ENCODE measurements at places on chromosomes 1 and 21.

DNA sequence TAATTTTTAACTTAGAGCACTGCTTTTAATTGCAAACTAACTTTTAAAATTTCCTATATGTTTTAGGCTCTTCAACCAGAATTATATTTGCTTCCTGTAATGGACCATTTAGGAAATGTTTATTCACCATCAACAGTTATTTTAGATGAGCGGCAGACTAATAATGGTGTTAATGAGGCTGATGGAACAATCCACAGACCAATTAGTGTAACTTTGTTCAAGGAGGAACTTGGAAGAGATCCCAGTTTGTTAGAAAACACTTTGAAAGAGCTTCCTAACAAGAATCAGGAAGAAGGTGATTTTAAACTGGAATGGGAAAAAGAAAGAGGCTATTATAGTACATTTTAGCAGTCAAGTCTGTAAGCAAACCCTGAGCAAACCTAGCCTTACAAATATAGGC is 19.4 kb upstream of the GNG5 start:
- no peak for DNase-seq

DNA sequence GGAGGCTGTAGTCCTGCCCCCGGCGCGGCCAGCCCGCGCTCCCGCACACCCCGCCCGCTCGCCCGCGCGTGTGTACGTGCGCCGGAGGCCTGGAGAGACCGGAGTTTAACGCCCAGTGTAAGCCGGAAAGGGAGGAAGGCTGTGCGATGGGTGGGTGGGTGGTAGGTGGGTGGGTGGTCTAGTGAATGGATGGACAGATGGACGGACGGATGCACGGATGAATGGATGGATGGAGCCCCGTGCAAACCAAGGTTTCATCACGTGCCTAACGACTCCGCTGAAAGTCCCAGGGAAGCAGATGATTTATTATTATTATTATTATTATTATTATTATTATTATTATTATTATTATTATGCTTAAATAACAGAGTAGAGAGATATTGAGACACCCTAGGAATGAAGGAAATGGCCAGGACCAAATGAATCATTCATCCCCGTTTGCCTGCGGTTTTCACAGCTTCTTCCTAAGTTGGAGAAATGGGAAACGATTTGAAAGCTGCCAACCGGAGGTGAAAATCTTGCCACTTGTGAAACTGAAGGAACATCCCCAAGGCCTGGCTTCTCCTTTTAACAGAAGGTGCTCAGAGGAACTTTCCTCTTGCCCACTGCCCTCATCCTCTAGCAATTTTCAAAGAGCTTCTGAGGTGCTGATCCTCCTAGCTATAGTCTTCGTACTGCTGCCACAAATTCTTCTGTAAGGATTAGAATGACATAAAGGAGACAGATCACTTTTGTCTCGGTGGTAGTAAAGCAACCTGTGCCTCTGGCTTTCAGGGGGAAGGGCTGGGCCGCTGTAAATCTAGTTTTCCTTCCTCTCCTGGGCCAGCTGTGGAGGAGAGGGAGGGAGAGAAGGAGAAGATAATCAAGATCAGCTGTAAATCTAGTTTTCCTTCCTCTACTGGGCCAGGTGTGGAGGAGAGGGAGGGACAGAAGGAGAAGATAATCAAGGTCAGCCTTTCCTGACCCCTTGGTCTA is 648 bp upstream of the RGS7 start:
- no peak for DNase-seq

- DNase-seq: no peak
These were observed 445.7 kb downstream of the AMY1C start for GRCh38 chr1:104195395-104195794.

DNA sequence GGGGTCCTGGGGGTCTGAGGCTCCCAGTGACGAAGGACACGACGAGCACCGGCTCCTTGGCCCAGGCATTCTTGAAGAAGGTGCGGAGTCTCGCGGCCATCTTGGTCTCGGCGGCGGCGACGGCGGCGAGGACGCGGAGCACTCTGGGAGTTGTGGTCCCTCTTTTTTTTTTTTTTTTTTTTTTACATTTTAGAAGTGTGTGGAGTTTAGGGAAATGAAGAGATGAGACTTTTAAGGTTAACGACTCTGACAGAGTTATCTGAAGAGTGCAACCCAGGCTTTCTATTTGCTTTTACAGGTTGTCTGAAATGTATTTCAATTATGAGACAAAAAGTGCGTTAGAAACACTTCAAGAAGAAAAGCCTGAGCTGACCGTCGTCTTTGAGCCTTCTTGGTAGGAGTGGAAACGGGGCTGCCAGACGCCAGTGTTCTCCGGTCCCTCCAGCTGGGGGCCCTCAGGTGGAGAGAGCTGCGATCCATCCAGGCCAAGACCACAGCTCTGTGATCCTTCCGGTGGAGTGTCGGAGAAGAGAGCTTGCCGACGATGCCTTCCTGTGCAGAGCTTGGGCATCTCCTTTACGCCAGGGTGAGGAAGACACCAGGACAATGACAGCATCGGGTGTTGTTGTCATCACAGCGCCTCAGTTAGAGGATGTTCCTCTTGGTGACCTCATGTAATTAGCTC is 9.7 kb downstream of the OR2B11 start:
- peak; percentile 38 for DNase-seq

Data from NCI-H510A (cell line).